Activated naive CD4-positive, alpha-beta T cell treated with anti-CD3 and anti-CD28 coated beads for 36 hours (primary cell): ENCODE measurements at places on chromosomes 13 and 19.

DNA sequence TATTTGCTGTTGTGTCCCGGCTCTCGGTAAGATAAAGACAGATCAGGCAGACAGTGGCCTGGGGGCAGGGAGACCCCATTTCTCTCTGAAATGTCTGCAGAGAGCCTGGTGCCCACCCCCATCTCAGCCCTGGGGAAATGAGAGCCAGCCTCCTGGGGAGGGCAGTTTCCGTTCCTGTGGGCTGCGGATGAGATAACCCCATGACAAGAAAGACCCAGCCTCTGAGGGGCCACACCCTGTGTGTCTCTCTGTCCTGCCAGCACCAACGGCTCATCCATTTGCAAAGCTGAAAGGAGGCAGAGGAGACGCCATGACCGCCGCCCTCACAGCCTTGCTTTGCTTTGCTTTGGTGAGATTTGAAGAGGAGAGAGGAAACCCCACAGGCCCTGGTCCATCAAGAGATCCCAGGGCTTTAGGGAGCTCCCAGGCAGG, 28.1 kb upstream of the KIR3DL3 start:
- no peak for DNase-seq

DNA sequence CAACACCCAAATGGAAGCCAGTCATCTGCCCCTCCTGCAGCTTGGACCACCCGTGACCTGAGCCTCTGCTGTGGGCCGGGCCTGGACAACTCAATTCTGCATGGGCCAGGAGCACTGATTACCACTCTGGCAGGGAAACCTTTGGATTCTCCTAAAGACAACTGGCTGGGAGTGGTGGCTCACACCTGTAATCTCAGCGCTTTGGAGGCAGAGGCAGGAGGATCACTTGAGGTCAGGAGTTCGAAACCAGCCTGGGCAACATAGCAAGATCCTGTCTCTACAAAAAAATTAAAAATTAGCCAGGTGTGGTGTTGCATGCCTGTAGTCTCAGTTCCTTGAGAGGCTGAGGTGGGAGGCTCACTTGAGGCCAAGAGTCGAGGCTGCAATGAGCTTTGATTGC, 6.5 kb downstream of the EPS15L1 start:
- no peak for DNase-seq

DNA sequence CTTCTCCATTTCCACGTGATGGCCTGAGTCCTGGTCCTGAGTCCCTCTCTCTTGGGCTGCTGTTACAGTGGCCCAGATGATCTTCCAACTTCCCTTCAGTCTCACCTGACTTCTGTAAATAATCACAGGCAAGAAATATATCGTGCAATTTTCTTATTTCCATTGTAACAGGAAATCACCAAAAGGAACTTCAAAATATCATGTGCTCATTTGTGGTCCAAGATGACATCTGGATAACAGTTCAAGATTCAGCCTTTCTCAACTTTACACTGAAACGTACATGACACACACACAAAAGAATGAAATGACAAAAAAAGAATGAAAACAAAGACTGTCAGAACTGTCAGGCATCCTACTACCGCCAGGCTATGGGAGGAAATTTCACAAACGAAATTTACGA, 22.0 kb upstream of the RAP2A start:
- no peak for DNase-seq

DNA sequence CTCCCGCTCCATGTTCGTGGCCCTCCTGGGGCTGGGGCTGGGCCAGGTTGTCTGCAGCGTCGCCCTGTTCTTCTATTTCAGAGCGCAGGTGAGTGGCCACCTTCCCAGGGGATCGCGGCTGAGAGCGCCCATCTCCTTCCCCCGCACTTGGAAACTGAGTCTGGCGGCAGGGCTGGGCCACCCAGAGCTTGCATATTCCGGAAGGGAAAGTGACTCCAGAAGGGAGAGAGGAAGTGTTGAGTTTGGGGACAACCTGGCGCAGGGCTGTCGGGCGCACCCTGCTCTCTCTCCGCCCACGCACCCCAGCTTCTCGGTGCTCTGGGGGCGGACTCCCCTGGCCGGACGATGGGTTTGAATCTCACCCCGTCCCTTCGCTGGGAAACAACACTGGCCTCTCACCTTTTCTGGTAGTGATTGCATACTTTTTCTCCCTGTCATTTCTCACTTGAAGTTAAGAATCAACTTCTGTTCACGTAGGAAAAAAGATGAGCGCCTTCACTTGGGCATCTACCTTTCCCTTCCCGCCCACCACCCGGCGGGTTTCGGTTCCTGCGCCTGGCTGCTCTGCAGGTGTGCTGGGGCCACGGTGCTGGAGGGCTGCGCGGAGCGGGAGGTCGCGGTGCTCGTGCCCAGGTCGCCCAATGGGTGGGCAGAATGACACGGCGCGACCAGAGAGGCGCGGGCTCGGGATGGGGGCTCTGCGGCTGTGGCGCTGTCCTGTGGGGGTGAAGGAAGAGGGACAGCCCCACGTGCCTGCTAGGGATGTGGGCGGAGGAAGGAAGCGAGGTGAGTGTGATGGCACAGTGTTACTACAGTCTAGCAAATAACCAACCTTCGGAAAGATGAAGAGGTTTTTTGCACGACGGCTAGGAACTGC, 721 bp downstream of the TNFSF11 start:
- DNase-seq = peak; percentile 62

DNA sequence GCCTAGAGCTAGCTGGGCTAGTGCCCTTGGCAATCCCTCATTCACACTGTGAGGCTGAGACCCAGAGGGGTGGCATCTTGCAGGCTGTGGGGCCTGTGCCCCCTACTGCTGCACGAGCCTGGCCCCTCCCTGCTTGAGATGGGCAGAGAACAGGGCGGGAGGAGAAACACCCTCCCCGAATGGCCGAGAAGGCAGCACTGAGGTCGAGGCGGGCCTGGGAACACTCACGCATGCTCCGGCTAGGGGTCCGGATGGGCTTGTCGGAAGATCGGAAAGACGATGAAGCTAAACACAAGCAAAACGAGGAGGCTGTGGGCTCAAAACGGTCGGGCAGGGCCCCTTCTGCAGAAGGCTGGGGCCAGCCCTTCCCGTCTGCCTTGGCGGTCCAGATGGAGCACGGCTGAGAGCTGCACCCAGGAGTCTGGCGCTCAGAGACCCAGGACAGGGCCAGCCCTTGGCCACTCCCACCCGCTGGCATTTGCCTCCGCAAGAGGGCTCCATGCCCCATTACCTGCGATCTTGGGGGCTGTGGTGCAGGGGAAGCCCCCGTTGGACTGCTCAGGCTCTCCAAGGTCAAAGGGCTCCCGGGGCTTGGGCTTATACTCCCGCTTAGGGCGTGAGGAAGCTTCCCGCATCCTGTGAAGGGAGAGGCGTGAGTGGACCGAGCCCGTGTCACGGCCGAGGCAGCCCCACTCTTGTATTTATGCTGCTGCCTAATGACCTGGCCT, 18.9 kb downstream of the MPND start:
- no peak for DNase-seq

DNA sequence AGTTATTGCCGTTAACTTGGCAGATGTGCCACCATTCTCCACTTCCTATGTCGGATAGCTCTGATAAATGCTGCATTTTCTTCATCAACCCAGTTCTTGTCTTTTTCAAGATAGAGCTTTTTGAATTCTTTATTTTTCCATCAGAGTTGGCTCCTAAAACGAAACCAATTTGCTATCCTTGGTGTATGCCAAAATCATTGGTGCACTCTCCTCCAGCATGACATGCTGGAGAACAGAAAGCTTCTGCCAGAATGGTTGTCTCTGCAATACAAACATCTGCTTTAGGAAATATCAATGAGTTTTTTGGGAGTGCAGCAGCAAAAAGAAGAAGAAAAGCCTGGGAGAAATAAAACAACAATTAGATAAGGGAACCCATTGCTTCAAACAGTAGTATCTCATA, 124.2 kb downstream of the CDK8 start:
- no peak for DNase-seq

DNA sequence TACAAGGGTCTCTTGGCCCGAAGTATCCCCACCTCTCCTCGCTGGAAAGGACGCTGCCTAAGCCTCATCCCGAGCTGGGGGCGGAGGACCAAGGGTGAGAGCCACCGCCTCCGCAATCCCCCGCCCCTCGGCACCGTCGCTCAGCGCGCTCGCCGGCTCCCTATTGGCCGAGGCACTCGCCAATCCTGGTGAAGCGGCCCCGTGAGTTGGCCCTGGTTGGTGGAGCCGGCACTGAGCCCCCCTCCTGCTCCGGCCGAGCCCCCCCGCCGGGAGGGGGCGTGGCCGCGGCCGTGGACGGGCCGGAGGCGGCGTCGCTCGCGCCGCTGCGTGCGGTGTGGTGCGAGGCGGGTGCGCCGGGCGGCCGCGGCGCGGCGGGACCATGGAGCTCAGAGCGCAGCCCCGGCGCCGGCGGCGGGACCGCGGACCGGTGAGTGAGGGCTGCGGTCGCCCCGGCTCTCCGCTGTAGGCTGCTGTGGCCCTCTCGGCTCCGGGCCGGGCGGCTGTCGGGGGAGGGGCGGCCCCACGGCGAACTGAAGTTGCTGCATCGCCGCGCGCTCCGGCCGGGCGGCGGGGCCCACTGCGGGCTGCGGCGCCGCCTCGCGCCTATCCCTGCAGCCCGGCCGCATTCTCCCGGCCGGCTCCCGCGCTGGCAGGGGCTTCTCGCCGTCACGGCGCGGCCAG, at the start of gene WASF3:
TSS of gene WASF3 (plus strand) at position 291 of the 681 bp plus-strand sequence. CDS start 84,588 bp downstream, outside the sequence.
- peak; percentile 56 for DNase-seq

- DNase-seq = peak; percentile 45
Measured at GRCh38 chr19:937259-937694, 11.4 kb downstream of the ARID3A start.

- DNase-seq = no peak
Measured at GRCh38 chr19:27720155-27720554, 1492.8 kb downstream of the UQCRFS1 start.

DNA sequence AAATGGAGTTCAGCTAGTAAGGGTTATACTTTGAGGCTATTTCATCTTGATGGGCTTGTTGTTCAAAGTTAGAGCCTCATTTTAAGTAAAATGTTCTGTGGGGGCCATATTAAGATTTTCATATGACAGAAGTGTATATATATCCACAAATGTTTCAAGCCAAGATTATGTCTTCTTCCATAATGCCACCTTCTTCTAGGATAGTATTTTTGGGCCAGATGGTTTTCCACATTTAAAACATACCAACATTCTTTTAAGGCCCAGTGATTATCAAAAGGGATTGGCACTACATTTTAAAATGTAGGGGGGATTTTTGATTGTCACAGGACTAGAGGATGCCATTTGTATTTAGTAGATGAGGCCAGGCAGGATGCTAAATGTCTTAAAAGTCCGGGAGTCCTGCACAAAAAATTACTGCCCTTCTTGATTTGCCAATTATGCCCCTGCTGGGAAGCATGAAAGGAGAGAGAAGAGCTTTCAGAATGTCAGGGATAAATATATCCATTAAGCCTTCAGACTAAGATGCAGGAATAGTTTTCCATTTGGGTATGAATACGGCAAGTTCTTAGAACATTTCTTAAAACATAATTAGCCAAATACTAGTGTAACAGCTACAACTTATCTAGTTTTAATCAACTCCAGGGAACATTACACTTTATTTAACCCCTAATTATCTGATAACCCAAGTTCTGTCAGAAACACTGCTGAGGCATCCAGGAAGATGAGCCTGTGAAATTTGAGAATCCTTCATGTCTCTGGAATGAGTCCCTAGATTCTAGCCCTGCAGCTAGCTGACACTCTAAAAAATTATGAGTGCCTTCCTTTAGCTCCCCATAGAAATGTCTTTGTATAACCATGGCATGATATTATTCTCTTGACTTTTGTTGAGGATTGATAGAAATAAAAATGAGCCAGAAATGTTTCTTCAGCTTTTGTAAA, 34.0 kb downstream of the ITM2B start:
- DNase-seq = no peak

DNA sequence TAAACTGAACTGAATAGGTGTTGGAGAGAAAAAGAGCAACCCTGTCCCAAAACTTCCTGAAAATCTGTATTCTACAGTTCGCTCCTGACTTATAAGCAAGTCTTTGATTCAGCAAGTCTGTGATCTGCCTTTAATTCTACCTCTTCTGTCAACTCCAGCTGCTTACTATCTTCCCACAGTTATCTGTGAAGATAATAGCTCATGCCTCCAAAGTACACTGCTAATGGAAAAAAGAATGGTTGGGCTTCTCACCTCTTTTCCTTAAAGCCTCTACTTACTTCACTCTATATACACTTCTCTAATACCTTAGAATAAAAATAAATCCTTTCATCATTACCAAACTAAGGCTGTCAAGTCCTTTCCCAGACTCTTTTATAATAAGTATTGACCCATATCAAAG, 391.5 kb upstream of the MIR17HG start:
- DNase-seq = no peak

DNA sequence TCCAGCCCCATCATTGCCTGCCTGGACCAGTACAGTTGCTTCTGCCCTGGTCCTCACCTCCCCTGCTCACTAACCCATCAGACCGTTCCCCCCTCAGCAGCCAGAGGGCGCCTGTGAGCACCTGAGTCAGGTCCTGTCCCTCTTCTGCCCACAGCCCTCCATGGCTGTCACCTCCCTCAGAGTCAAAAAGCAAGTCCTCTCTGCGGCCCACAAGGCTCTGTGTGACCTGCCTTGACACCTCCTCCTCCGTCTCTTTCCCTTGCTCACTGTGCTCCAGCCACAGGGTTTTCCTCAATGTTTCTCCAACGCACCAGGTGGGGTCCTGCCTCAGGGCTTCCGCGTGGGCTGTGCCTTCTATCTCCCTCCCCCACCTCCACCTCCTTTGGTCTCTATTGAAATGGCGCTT, 29.4 kb upstream of the PTPRS start:
- DNase-seq = peak; percentile 78

DNA sequence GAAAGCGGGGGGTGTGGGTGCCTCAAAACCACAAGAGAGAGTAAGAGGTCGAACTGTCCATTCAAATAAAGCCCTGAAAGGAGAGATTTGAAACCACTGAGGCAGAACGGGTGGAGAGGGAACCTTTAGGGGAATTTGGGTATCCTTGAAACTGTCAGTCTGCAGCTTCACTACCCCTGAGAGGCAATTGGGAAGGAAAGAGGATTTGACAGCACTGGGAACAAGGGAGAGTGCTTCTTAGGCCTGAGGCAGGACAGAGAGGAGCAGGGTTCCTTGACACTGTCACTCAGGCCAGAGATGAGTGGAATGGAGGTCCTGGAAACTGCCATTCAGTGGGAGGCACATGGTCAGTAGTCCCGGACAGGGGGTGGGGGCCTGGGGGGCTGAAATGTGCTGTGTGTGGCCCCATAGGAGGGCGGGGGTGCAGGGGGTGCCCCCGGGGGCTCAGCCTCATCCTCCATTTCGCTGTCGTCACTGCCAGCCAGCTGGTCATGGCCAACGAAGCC, 5.0 kb downstream of the GFY start:
- DNase-seq = no peak
